ENCODE measurements at places on chromosomes 5 and 9.

GRCh38 chr9:95504053-95504963 is 12.5 kb downstream of the PTCH1 start:
- peak; percentile 68 for DNase-seq

- DNase-seq: peak; percentile 41
Measured at GRCh38 chr9:92122061-92122460, 6.8 kb upstream of the SPTLC1 start.

DNA sequence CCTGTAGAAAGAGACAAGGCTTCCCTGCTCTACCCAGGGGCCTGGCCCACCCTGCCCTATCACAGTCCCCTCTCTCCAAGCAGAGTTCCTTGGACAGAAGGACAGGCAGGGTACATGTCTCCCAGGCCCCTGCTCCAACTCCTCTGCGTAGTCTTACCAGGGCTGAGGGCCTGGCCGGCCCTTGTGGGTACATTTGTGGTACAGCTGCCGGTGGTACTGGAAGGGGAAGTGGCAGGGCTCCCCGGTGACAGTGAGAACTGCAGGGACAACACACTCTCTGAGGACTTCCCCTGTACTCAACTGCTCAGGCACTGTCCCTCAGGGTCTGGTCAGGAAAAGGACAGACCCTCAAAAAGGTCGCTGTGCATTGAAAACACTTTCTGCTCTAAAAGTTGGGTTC is 3.6 kb downstream of the F12 start:
- no peak for DNase-seq

DNA sequence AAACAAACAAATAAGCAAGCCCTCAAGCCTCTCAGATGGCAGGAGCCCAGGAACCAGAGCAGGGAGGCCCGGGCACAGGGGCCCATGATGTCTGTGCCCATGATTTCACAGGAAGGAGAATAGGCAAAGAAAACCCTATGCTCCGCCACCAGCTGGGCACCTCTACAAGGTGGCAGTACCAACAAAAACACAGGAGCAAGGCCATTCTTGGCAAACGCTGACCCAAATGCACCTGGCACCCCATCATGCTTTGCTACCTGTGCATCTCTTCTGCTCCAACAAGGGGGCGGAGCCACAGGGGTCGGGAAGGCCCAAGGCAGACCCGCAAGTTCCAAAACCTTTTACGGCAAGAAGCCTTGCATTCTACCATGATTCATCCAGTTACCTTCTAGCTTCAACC is 3.1 kb downstream of the BRD3 start:
- no peak for DNase-seq

DNA sequence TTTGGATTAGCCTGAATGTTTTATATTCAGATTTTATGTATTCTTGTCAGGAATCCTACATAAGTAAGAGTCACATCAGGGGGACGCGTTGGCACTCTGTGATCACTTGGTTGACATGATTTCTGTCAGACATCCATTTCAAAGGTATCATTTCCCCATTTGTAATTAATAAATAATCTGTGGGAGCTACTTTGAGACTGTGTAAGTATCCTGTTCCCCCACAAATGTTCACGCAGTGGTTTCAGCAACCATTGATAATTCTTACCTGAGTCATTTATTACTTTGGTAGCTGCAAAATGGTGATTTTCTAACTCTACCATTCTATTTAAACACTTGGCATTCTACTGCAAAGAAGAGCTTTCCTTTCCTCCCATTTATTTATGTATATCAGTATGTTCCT is 56.9 kb upstream of the TBC1D2 start:
- DNase-seq: no peak

DNA sequence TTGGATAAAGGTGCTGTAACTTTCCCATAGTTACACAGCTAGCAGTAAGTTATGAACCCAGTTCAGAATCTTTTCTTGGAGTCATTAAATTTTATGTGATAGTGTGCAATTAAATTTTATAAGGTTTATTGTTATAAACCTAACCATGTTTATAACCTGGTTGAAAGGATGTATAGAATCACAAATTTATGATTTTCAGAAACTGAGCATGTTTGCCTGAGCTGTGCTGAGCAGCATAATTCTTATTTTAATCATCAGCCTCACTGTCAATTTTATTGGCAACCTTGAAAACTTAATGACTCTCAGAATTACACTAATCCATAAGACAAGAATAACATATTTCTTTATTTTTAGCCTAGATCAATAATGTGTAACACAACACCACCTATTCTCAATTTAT is 46.9 kb downstream of the ADAMTS19 start:
- DNase-seq: no peak

- DNase-seq: no peak
Measured at GRCh38 chr9:133087429-133088145, 25.8 kb downstream of the CEL start.

GRCh38 chr5:124574521-124575436 is 171.7 kb downstream of the ZNF608 start:
- DNase-seq: no peak

DNA sequence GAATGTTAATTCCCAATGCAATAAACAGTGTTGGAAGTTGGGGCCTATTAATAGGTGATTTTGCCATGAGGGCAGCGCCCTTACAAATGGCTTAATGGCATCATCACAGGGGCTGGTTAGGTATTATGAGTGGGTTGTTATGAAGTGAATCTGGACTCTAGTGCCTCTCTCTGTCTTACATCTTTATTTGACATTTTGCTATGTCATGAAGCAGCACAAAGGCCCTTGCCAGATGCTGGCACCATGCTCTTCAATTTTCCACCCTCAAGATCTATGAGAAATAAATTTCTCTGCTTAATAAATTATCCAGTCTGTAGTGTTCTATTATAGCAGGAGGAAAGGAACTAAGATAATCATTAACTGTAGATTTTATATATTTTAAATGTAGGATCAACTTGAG is 1098.7 kb upstream of the NUDT12 start:
- DNase-seq: no peak

- no peak for DNase-seq
Measured at GRCh38 chr9:132423503-132423902, 13.5 kb downstream of the CFAP77 start.

DNA sequence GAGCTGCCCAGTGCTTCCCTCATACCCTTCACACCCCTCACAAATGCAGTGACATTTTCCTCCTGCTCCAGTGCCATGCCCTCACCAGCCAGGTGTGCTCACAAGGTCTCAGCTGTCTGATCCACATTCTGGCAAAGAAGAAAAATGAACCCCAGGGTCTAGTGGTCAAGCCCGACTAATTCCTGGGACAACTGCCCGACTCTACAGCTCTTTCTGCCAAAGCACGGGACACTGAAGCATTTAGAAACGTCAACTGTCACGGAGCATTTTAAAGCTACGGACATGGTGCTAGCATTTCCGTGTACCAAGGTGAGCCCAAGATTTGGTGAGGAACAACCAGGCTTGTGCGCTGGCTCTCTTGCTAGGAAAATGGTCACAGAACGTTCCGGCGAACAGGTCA is 56.8 kb upstream of the PHYKPL start:
- no peak for DNase-seq

DNA sequence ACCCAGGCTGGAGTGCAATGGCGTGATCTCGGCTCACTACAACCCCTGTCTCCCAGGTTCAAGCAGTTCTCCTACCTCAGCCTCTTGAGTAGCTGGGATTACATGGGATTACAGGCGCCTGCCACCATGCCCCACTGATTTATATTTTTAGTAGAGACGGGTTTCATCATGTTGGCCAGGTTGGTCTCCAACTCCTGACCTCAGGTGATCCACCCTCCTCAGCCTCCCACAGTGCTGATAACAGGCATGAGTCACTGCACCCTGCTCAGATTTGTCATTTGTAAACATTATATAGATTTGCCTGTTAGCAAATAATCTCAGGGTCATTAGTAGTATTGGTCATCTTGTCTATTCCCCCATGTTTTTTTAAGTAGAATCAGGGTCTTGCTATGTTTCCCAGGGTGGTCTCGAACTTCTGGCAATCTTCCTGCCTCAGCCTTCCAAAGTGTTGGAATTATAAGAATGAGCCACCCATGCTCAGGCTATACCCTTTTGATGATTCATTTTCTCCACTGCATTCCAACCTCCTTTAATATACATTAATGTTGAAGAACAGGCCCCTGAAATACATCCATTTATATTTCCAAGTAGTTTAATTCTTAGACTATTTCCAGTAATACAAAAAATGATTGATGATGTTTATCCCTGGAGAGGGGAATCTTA is 17.3 kb downstream of the CENPH start:
- DNase-seq: peak; percentile 17

- no peak for DNase-seq
Measured at GRCh38 chr9:79809316-79809876, 237.6 kb downstream of the TLE4 start.

GRCh38 chr9:18676525-18676924 is 202.6 kb downstream of the ADAMTSL1 start:
- no peak for DNase-seq

DNA sequence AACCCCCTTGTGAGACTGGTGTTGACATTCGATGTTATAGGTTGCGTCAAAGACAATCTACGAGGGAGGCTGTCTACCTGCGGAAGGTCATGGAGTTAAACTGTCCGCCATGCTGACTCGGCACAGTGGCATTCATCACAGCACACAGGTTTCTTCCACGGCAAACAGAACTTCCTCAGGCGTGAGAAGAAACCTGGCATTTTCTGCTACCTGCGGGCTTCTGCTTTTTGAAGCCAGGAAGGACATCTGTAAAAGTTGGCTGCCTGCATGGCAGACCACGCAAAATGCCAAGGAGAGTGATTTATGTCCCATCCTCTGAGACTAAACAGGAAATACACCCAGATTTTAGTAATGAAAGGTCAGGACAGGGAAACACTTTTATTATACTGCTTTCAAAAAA is 809.8 kb upstream of the NUDT12 start:
- DNase-seq: no peak

DNA sequence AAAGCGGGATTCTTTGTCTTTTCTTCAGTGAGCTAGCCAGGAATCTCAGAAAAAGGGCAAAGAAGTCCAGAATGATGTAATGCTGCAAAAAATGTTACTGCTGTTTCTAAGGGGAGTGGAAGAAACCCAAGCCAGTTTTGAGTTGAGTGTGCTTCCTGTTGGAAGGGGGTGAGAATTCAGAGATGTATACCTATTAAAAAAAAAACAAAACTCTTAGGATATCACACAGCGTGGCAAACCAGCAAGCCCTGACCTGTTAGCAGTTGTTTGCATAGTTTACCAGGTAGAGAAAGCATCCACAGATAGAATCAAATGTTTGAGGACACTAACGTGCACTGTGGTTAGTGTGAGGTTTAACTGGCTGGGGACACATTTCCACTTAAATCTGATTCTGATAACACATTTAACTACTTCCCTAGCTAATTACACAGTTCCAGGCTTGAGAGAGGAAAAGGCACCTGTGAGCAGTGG is 11.4 kb downstream of the BASP1 start:
- DNase-seq: peak; percentile 74

DNA sequence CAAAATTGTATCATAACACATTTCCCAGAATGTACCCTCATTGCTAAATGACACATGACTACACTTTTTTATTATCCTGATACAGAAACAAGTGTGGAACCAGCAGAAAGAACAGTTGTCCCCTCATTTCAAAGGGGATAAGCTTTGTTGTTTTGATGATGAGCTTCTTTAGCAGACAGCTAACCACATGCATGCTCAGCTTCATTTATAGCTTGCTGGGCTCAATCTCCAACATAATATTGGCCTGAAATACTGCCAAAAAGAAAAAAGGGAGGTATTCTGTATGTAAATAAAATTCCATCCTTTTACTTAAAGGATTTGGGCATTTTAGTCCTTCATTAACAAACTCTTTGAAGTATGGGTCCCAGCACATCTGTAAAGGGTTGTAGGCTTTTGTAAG is 120.4 kb downstream of the SPATA31D1 start:
- DNase-seq: no peak

GRCh38 chr5:163571744-163572143 is 66.3 kb downstream of the MAT2B start:
- DNase-seq: peak; percentile 86

- DNase-seq: no peak
Measured at GRCh38 chr5:34692786-34693185, 36.7 kb downstream of the RAI14 start.

- no peak for DNase-seq
Measured at GRCh38 chr9:27771803-27772545, 198.7 kb upstream of the C9orf72 start.

DNA sequence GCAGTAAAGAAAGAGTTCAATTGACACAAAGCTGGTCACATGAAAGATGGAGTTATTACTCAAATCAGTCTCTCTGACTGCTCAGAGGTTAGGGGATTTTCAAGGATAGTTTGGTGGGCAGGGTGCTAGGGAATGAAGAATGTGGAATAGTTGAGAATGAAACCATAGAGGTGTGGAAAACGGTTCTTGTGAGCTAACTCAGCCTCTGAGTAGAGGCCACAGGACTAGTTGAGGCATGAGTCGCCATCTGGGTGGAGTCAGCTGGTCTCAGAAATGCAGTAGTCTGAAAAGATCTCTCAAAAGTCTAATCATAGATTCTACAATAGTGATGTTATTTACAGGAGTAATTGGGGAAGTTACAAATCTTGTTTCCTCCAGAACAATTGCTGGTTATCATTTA is 178.9 kb upstream of the SPEF2 start:
- peak; percentile 4 for DNase-seq

DNA sequence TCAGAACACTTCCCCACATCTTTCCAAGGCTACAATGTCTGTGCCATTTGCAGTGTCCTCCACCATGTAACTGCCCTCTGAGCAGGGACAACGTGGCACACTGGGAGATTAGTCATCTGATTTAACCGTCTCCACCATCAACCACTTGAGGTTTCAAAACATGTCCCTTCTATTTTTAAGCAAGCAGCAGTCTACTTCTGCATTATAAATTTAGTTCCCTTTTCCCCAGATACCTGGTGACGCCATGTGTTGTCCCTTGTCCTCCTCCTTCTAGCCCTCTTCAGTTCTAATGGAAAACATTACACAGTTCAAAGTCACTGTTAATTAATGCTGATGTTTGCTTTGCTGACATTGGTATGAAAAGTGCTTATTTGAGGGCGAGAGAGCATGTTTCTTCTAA is 52.8 kb downstream of the ATP10B start:
- DNase-seq: no peak

DNA sequence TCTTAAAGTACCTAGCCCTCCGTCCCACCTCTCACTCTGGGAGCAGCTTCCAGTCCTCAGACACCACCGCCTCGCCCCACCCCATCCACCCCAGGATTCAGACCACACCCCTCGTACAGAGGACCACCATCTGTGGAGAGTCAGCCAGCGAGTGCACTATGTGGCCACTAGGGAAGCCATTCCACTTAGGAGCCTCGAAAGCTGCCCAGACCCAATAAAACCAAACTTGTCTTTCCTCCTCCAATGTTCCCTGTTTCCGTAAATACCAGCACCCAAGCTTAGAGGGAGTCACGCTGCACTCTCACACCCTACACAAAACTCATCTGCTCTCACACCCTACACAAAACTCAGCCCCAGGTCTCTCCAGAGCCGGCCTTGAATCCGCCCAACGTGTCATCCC is 1.9 kb downstream of the GCNT4 start:
- DNase-seq: peak; percentile 61
